ENCODE measurements at places on chromosomes 5 and 9.

GRCh38 chr5:154193701-154194121 lies 3.2 kb downstream of the GALNT10 start:
- no peak for DNase-seq

GRCh38 chr5:127572930-127573329 lies 55.5 kb downstream of the PRRC1 start:
- no peak for DNase-seq

- DNase-seq = no peak
These were observed 76.3 kb upstream of the PCSK1 start for GRCh38 chr5:96509316-96509715.

DNA sequence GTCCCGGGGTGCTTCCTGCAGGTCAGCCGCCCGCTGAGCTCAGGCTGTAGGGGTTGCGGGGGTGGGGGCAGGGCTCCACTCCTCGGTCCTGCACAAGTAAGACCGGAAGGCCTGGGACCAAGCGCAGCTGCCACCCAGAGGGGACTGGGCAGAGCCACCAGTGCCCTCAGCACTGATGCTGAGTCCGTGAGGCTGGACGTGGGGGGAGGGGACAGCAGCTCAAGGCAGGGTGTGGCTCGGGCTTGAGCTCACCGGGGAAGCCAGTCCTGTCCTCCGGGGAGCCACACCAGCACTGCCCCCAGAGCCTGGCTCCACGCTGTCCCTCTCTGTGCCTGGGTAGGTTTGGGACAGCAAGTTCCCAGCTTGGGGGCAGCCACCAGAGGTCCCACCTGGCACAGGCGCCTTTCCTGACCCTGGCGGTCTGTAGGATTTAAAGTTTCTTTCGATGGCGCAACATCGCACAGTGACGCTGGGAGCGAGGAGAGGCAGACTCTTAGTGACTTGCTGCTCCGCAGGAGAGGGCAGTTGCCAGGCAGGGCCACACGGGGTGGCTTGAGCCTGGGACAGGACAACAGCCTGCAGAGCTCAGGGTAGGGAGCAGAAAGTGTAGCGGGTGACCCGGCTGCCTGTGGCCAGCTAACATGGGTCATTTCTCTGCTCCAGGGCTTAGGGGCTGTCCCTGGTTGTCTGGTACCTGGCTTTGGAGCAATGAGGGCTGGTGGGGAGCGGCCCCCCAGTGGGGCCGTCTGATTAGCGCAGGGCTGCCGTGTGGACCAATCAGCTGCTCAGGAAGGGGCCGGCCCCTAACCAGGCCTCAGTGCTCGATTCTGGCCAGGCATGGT lies 5.7 kb downstream of the LCN1 start:
- DNase-seq = no peak

DNA sequence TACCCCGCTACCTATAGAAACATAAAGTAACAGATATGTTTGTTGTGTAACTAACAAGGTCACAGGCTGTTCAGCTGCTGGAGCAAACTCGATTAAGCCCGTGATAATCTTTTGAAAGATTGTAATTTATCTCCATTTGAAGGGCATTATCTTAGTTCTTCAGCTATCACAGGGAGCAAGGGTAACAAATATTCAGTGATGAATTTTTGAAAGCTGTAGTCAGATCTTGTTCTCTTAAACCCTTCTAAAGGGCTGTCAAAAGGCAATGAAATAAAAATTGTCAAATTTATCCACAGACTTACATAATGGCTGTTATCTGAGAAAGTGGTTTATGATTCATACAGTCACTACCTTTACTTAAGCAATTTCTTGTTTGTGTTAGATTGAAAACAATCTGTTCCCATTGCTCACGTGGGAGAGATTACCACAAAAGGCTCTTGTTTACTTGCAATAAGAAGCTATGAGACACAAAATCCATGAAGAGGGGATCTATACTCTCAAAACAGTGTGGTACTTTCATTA lies 78.3 kb upstream of the ZNF608 start:
- DNase-seq = no peak

GRCh38 chr9:38737246-38737645 lies 17.3 kb upstream of the FAM240B start:
- no peak for DNase-seq

GRCh38 chr5:138696501-138696900 lies 56.7 kb upstream of the CTNNA1 start:
- DNase-seq = no peak

- DNase-seq = no peak
These were observed 25.3 kb upstream of the SLC1A1 start for GRCh38 chr9:4464911-4465513.

GRCh38 chr9:27194401-27195091 lies 85.5 kb downstream of the TEK start:
- DNase-seq = no peak

DNA sequence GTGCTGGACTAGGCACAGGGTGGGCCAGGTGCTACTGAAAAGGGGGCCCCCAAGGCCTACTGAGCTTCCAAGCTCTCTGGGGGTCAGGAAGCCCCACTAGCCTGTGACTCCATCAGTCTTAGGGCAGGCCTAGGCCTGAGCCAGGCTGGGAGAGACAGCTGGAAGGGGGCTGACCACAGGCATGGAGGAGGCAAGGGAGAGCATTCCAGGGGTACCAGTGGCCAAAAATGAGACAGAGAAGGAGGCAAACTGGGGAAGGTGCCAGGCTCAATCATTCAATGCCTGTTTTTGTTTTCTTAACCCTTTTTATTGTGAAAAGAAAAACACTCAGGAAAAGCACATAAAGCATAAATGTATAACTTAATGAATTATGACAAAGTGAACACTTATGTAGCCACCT lies 26.2 kb upstream of the TCF7 start:
- DNase-seq = no peak

- no peak for DNase-seq
These were observed 1087.7 kb downstream of the CDH9 start for GRCh38 chr5:25950681-25951080.

- DNase-seq = no peak
These were observed 9.2 kb upstream of the MXD3 start for GRCh38 chr5:177320879-177321278.

DNA sequence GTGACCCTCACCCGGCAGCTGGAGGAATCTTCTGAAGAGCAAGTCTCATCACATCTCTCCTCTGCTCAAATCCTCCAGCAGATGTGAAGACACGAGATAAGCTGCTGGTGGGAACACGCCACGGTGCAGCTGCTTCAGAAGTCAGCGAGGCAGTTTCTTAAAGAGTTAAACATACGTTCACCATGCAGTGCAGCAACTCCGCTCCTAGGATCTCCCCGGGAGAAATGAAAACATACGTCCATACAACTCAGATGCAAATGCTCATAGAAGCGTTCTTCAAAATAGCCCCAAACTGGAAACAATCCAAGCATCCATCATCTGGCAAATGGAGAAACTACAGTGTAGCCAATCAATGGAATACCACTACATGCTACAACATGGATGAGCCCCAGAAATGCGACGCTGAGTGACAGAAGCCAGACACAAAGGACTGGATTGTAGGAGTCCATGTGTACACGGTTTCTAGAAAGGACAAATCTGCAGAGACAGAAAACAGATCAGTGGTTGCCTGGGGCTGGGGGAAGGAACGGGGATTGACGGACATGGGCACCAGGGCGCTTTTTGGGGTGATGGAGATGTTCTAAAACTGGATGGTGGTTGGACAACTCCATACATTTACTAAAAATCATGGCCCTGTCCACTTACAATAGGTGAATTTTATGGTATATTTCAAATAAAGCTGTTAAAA lies 150.6 kb downstream of the COL23A1 start:
- DNase-seq = no peak

- DNase-seq = no peak
These were observed 247.2 kb downstream of the NTRK2 start for GRCh38 chr9:84916769-84917168.

- no peak for DNase-seq
These were observed 510.2 kb downstream of the PRELID2 start for GRCh38 chr5:145324767-145325479.

GRCh38 chr5:6683241-6683640 lies 30.0 kb upstream of the TENT4A start:
- DNase-seq = no peak

- no peak for DNase-seq
These were observed 20.6 kb downstream of the SHB start for GRCh38 chr9:38048316-38048969.

DNA sequence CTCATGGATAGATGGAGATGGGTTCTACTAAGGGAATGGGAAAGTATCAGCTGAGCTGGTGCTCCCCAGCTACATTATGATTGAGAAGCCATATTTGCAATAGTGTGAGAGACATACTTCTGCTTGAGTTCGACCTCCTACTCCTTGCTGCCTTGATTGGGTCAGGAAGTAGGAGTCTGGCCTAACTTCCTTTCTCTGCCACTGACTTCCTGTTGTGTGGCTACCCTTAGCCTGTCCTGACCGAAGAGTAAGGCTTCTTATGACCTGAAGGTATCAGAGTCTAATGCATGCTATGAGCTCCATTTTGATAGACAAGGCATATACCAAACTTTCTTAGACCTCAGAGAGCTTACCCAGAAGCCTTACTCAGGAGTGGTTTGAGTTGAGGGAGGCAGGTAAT lies 53.9 kb downstream of the OSTF1 start:
- DNase-seq = no peak

- DNase-seq = no peak
These were observed 31.5 kb upstream of the FAM170A start for GRCh38 chr5:119597728-119598298.

- DNase-seq = no peak
These were observed 21.0 kb upstream of the TBCA start for GRCh38 chr5:77797136-77797535.

DNA sequence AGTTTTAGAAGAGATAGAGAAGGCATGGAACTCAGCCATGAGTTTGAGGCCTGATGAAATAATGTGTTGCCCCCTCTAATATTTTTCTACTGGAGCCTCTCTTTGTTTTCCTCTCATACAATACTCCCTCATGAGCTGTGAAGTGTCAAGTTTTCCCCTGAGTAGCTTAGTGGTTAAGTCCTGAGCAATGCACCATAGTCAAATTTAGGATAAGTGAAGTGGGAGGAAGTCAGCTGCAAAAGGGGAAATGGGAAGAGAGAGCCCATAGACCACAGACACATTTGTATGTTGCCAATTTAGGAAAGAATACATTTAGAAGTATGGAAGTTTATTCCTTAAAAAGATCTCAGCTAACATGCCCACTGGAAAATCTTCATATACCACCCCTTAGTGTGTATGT lies 171.5 kb upstream of the NREP start:
- no peak for DNase-seq
